ENCODE measurements at places on chromosomes 5 and 9.

DNA sequence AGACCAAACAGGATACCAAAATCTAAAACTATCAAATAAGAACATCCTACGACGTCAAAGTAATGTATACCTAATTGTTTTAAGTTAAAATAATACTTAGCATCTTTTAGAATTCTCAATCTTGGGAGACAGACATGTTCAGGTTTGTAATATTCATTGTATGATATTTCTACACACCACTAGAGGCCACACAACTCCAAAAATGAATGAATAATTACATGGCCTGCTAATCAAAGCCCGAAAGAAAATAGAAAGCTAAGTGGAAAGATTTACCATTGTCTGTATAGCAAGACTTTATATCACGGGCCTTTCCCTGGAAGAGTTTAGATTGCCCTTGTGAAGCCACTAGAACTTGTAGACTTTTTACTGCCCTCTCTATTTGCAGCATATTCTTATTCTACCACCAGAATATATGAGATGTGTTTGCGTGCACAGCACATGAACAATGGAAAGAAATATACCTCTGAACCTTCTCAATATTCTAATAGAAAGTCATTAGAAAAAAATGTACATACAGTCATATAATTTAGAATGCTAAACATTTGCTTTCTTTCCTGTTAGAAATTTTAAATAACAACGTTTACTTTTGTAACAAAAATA is 380.1 kb upstream of the NUDT12 start:
- DNase-seq: no peak

DNA sequence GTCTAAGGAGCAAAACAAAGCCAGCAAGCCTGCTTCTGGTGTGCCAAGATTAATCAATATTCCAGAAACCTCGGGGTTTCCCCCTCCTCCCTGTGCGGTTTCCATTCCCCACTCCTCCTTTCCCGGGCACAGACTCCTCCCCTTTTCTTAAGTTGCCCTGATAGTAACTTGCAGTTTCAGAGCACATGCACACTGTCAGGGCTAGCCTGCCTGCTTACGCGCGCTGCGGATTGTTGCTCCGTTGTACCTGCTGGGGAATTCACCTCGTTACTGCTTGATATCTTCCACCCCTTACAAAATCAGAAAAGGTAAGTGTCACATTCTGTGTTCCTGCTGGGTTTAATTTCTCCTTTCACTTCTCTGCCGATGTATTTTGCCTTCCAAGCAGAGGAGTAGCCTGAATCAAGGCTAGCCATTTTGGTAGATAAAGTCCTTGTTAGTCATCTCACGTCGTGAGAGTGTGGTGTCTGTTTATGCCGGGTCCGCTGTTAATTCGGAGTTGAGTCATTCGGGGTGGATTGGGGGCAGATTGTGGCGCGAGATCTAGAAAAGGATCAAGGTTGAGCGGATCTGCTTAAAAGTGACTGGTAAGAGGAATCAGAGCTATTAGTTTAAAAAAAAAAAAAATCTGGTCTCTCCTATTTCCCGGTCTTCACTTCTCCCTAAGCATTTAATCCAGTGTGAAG is at the start of gene SLC1A3:
Gene SLC1A3 (plus strand): TSS at position 179 of the 686 bp plus-strand sequence. CDS start 1,818 bp downstream, outside the sequence.
- DNase-seq: no peak

DNA sequence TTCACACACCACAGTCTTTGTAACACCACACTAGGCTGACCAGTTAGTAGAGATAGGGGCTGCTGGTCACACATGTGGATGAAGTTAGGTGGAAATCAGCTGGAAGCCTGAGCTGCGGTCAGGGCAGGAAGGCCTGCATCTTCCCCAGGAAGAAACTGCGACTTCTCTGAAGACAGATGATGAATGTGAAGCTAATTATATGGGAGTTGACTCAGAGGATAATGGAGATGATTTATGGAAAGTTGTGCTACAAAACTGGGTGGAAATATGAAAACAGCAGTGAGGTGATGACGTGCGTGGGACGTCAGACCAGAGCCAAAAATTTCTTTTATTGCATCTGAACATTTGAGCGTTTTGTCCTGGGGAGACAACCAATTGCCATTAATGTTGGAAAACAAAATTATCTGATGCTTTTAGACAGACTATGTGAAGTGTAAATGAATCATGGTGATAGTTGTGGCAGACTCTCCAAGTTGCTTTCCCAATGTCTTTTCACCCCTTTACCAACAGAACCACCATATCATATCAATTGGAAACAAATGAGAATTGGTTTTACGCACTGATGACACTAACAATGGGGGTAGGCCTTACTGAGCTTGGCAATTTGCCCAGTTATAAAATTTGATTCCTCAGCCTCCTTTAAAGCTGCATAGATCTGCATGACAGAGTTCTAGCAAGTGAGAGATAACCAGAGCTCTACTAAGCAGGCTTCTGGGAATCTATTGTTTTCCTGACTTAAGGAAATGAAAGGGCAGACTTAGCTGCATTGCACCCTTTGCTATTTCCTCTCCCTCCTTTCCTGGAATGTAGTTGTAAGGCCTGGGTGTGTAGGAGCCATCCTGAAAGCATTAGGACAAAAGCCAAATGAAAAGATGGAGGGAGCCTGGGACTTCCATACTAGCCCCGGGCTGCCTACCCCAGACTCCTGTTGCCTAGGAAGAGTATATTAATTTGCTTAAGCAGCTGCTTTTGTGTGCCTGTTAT is 84.0 kb downstream of the RAB3C start:
- no peak for DNase-seq

GRCh38 chr5:92514896-92515295 is 1066.1 kb downstream of the NR2F1-AS1 start:
- no peak for DNase-seq

DNA sequence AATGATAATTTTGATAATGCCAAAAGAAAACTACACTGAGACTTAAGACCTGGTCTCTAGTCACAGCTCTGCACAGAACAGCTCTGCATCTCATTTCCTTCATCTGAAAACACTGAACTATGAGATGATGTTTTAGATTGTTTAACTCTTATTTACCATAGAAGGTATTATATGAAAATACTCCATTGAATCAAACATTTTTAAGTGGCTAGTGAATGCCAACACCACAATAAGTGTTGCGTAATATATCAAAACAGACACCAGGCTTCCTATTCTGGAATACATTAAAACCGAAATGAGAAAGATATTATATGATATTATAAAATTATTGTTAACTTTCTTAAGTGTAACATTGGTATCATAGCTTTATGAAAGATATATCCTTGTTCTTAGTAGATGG is 14.6 kb downstream of the CETN3 start:
- DNase-seq: no peak

GRCh38 chr9:81313877-81314276 is 375.5 kb downstream of the TLE1 start:
- no peak for DNase-seq

GRCh38 chr9:19485193-19485592 is 76.4 kb downstream of the ACER2 start:
- DNase-seq: no peak

GRCh38 chr5:175685701-175686350 is 28.0 kb downstream of the HRH2 start:
- DNase-seq: no peak

DNA sequence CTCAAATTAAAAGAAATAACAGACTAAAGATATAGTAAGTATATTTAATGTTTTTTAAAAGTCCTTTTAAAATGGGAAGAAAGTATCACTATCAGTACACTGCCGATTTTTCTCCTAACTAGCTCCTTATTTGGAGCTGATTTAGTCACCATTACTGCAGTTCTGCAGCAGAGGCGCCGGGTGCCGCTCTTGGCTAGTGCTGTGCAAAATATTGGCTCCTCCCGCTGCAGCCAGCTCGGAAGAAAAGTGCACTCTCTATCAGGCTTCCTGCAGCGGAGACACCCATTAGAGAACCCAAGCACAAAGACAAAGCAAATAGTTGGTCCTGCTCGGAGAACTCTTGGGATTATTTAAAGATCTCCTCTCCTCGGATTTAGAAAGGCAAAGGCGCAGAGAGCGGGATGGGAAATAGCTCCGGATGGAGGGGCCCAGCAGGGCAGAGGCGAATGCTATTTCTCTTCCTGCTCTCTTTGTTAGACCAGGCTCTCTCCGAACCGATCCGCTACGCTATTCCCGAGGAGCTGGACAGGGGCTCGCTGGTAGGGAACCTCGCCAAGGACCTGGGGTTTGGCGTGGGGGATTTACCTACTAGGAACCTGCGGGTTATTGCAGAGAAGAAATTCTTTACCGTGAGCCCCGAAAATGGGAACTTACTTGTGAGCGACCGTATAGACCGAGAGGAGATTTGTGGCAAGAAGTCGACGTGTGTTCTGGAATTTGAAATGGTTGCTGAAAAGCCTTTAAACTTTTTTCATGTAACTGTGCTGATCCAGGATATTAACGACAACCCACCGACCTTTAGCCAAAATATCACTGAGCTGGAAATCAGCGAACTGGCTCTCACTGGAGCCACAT is at the start of gene PCDHGB3:
Gene PCDHGB3 (plus strand): TSS at position 249 of the 855 bp plus-strand sequence. CDS start 153 bp downstream, at position 402.
- no peak for DNase-seq

DNA sequence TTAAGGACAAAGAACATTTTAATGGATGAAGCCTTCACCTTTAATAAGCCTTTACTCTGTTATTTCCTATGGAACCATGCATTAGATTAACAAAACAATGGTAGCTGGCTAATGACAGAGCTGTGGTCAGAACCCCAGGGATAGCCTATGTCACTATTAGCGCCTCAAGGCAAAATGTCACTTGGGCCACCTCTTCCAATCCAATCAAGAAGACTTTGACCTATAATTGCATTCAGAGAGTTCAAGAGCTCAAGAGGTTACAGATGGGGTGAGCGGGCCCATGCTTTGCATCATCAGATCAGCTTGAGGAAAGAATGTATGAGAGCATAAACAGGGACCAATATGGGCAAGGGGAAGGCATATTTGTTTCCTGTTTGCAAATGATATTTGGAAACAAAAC is 425.1 kb downstream of the ARHGEF28 start:
- no peak for DNase-seq

GRCh38 chr9:127611603-127611898 is 526 bp upstream of the STXBP1 start:
- DNase-seq: no peak

GRCh38 chr5:174990909-174991308 is 266.5 kb downstream of the MSX2 start:
- DNase-seq: no peak

DNA sequence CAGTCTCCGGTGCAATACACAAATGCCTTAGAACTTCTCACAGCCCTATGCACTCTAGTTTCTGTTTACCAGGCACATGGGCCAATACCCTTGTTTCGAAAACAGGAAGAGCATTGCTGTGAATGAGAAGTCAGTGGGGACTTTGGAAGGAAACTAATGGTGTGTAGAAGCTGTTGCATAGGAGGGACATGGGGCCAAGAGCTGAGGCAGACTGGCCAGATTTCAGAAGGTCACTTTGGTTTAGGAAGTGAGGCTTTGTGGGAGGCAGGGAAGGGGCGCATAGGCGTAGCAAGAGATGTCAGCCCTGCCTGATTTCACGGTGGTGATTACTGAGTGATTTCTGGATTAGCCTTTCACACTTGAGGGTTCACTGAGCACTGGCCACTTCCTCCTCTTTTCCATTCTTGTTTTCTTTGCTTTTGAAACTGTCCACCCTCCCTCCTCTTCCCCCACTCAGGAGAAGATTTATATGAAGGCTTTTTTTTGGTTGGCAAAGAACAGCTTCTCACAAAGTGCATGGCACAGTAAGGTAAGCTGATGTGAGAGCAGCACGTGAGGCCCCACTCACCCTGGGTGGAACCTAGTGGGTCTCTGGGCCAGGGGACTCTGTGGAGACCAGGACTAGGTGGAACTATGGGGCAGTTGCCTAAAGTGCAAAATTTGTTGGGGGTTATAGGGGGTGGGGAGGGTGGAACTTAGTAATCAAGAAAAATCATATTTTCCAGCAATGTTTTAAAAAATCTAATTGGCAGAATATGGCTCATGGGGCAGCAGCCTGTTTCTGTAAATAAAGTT is 6.1 kb upstream of the TMEM252 start:
- DNase-seq: no peak

GRCh38 chr5:91095786-91096385 is 287.2 kb downstream of the ARRDC3 start:
- no peak for DNase-seq

- DNase-seq: no peak
These were observed 52.9 kb downstream of the EHMT1 start for GRCh38 chr9:137671721-137672120.

DNA sequence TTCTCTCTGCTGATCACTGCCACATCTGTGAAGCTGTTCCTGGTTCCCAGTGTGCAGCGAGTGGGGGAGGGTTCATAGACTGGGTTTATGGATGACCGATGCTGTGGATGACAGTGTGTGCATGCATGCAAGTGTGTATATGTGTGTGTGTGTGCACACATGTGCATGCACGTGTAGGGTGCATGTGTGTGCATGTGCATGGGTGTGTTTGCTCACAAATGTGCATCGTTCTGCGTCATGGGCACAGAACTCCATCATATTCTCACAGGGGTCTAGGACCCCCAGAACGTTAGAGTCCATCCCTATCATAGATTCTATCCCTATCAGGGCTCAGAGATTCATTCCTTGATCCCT is 134.0 kb downstream of the PHF2 start:
- no peak for DNase-seq

GRCh38 chr9:132192728-132193127 is 30.9 kb downstream of the NTNG2 start:
- peak; percentile 64 for DNase-seq

DNA sequence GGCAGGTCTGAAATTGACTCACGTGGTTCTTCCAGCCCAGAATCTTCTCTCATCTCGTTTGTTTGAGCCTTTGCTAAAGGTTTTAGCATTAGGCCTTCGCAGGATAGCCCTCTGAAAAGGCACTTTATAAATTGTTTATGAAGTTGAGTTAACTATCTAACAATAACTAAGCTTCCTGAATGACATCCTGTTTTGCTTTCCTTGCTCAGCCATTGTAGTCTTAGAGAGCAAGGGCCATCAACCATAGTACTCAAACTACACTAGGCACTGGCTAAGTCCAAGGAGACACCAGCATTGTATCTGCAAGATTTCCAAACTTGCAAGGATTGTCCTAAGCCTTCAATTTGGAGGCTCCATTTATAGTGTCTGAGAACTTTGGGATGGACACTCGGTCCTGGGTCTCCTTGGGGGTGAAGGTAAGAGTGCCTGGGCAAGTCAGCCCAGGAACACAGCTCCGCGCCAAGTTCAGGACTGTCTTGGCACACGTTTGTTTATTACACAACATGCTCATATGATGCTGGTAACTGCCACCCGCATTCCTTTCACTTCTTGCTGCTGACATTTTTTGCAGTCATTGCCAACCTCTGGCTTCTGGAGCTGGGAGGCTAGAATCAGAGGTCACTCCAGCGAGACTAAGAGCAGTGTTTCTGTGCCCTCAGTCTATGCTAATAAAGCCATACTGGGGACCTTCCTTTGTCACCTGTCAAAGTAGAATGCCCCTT is 151.1 kb downstream of the ESM1 start:
- no peak for DNase-seq

DNA sequence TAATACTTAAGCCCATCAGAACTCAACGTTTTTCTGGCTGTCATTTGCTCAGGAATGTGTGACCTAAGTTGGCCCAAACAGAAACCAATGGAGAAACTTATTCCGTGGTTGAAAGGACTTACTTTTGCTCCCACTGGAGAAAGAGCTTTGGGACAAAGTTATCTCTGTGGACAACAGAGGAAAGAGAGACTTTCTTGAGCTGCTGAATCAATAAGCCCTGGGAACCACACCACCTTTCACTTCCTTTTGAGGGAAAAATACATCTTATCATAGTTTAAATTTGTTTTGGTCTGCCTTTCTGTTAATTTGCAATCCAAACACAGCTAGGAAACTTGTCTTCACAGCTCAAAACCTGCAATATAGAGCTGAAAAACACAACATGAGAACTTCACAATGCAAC is 62.8 kb upstream of the VCAN start:
- no peak for DNase-seq

- no peak for DNase-seq
These were observed 66.6 kb downstream of the DENND1A start for GRCh38 chr9:123863164-123863855.
